Ovary (tissue), 10 donors: ENCODE measurements at places on chromosomes 3 and 15. TPM values are rescaled to one million over a fixed set of nuclear protein-coding genes. Genes with fewer than 3 reads are reported as not detected.

Gene TUSC7
- not detected for total RNA-seq

- no peak for DNase-seq
Observed at GRCh38 chr3:126121632-126122031, 37.7 kb upstream of the SLC41A3 start.

GRCh38 chr3:109265295-109265694 lies 51.0 kb downstream of the DPPA2 start:
- DNase-seq, result no peak

Gene STRIT1
- not detected for total RNA-seq
